ENCODE measurements at places on chromosomes 5 and 9.

DNA sequence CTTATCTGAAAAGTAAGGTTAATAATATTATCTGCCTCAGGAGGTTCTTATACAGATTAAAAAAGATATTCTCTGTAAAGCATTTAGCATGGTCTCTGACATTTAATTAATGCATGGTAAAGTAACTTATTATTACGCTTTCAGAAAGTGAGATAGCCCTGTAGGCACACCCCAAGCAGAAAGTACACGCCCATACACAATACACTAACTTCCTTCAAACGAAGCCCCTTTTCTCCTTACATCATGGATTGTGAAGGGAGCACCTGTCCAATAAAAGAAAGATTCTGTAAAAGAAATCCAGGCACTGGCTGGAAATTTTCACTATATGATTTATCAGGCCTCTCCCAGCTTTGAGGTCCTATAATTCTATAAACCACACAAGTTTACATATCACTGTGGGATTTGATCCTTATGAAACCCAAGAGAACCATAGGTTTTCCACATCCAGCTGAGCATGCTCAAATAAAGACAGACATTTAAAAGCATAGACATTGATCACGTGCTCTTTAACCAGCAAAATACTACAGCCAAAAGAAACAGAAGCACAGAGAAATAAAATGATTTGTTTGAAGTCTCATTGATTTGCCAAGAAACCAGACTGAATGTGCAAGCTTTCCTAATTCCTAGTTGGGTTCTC lies 14.1 kb upstream of the NR3C1 start:
- no peak for DNase-seq

GRCh38 chr5:1883925-1884677 lies 1.4 kb upstream of the IRX4 start:
- no peak for DNase-seq

GRCh38 chr5:141634720-141635119 lies 1.9 kb downstream of the HDAC3 start:
- no peak for DNase-seq

- DNase-seq: no peak
Observed at GRCh38 chr9:34242830-34243229, 64.0 kb downstream of the UBAP1 start.

GRCh38 chr9:88661759-88662158 lies 126.8 kb downstream of the NXNL2 start:
- DNase-seq: no peak

- DNase-seq: no peak
Observed at GRCh38 chr5:7405277-7405676, 9.3 kb downstream of the ADCY2 start.

DNA sequence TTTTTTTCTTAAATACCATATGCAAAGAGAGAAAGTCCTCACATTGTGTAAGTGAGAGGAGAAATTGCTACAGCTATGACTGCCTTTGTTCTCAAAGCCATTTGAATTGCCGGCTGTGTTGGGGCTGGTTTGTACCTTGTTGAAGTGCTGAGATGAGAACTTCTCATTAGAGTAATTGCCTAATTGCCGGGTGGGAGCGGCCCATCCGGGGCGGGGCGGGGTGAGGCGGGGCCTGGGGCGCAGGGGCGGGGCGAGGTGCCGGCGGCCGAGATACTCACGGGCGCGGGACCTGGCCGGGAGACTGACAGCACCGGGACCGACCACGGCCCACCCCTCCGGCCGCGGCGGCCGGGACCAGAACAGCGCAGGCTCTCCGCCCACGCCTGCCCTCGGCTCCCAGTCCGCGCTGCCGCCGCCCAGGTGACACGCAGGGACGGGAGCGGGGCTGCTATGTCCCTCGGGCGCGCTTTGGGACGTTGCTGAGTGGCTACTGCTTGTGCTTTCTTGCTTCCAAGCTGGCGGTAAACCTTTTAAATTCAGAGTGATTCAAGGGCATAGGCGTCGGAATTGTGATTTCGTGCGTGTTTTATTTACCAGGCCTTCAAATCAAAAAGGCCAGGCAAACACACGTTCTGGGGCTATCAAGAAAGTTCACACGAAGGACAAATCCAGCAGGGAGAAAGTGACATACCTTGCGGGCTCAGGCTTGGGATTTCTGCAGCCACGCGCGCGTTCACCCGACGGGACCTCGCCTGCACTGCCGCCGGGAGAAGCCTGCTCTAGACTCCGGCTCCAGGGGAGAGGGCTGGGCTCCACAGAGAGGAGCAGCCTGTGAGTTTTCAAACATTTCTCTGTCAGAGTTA lies 269.1 kb downstream of the FANCC start:
- peak; percentile 37 for DNase-seq

DNA sequence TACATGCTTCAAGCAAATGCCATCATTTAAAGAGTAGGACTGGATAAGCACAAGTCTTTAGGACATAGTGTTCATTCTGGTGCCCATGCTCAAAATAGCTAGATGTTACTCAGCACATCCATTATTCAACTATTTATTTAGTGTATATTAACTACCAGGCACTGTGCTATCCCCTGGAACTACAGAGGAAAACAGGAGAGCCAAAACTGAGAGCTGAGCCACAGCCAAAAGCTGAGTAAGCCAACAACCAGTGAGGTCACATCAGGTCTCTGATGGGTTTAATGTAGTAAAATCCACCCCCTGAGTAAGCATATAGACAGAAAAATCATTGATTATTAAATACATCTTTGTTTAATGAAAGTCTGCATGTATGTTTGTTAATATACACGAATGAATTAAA lies 469.3 kb upstream of the DMAC1 start:
- DNase-seq: no peak

DNA sequence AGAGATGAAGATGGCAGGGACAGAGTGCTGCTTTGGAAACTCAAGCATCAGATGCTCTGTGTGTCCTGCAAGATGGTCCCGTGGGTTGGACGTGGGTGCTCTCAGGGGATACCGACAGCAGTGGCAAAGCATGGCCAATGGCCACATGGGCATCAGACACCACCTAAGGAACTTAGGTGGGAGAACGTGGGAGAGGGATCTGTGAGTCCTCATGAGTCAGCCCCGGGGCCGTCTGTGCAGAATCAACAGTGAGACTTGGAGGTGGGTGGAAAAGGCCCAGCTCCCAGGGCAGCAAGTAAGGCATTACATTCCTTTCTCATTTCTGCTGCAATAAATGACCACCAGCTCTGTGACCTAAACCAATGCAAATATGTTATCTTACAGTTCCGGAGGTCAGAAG lies 77.0 kb downstream of the RAD23B start:
- no peak for DNase-seq

DNA sequence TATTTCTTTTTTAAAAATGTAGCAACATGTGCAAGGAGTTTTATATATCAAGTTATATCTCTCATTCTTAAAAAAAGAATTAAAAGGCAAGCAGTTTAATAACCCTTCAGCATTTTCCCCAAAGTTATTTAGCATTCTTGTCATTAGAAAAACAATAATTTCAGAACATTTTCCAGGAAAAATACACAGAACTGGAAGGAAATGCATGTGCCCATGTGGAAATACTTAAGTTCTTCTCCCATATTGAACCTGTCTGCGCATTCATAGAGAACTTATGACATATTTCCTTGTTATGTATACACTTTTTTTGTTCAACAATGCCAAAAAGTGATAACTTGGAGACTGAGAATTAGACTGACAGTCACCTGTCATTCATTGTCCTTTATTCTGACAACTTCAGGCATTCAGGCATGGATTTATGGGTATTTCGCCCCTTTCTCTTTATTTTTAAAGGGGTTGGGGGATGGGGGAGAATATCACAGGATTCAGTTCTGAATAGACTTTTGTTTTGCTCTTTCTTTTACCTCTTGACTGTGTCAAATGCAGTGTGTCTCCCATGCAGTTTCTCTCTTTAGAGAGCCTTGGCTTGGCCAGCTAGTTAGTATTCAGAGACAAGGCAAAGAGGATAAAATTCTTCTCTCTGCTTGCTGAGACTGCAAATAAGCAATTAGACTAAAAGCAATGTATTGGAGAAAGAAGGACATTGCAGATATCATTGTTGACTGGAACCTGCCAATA lies 701.0 kb downstream of the NR2F1-AS1 start:
- no peak for DNase-seq

DNA sequence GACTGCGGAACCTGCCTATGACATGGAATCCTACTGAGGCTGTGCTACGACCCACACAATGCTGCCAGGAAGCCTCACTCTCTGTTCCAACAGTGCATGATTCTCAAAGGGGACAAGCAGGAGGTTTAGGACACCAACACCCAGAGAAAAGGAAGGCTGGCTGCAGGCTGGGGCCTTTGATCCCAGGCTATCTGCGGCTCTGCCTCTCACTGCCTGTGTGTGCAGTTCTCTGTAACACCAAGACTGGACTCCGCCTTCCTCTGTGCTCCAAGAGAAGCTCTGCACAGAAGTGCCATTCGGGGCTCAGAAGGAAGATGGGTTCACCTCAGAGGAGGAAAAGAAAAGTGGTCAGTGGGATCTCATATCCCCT lies 20.5 kb downstream of the ANKH start:
- DNase-seq: no peak

- peak; percentile 48 for DNase-seq
Observed at GRCh38 chr5:103847060-103847459, 284.5 kb upstream of the NUDT12 start.

- no peak for DNase-seq
Observed at GRCh38 chr5:141478321-141478945, 2.7 kb downstream of the PCDHGC3 start.

- DNase-seq: no peak
Observed at GRCh38 chr9:12849486-12850003, 74.7 kb downstream of the LURAP1L start.

- DNase-seq: no peak
Observed at GRCh38 chr9:24602693-24603352, 57.1 kb upstream of the IZUMO3 start.

DNA sequence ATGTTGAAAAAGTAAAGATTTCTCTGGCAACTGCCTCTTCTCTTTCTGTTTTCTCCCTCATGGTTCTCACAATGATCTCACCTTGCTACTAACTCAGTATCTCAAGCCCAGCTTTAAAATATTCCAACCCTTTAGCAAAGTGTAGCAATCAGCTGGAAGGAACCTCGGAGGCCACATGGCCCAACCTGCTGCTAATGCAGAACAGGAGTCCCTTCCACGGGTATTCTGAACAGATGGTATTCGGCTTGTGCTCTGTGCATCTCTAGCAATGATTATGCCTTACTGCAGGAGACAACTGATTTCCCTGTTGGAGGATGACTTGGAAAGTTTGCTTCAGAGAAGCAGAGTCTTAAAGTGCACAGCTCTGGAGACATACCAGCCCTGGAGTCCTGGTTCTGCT lies 151.8 kb upstream of the PPP1R2B start:
- no peak for DNase-seq

DNA sequence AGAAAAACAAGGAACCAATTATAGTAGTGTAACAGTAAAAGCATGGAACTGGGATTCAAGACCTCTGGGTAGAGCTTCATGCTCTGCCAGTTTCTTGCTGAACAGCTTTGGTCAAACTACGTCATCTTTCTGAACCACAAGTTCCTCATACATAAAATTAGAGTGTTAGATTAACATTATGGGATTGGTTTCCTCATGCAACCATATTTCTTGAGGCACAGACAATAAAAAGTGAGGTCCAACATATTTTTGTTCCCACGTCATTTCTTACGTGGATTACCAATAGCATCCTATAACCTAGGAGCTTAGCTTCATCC lies 354.8 kb downstream of the TMEM232 start:
- peak; percentile 52 for DNase-seq

DNA sequence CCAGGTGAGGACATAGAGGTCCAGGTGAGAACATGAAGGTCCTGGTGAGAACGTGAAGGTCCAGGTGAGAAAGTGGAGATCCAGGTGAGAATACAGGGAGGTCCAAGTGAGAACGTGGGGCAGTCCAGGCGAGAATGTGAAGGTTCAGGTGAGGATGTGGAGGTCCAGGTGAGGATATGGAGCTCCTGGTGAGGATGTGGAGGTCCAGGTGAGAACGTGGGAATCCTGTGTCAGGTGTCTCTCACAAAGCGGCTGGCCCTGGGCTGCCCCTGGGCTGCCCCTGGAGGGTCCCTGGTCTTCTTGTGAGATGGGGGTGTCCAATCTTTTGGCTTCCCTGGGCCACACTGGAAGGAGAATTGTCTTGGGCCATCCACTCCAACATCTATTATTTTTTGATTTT lies 133.4 kb downstream of the MRPL36 start:
- DNase-seq: no peak

DNA sequence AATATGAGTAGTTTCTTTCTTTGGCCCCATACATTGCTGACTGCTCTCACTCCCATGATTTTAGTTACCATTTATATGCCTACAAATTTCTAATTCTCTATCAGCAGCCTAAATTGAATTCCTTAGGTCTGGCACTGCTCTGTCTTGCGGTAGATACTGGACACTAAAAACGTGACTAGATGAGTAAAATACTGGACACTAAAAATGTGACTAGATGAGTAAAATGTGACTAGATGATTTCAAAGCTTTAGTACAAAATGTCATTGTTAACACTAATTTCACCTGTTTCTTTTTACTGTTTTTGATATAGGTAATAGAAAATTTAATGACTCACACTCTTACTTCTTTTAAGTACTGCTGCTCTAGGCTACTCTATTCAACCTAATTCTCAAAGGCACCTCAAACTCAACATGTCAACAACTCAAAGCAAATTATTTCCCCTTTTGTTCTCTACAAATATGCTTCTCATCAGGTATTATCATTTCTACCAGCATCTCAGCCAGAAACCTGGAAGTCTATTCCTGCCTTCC lies 31.4 kb upstream of the GOLGA1 start:
- no peak for DNase-seq

DNA sequence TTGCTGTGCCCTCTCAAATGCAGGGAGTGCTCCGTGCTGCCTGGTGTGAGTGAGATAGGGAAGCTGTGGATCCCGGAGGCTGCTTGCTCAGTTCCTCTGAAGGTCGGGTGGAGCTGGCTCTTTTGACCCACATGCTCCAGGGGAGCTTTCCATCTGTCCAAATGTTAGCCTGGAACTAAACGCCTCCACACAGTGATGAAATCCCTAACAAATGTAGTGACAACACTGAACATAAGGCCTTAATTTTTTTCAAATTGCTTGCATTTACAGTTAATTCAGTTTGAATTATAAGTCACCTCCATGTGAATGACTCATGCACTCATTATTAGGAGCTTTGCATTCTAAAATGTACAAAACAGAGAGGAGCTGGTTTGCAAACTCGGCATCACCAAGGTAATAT lies 27.0 kb downstream of the PRDM6 start:
- DNase-seq: no peak

DNA sequence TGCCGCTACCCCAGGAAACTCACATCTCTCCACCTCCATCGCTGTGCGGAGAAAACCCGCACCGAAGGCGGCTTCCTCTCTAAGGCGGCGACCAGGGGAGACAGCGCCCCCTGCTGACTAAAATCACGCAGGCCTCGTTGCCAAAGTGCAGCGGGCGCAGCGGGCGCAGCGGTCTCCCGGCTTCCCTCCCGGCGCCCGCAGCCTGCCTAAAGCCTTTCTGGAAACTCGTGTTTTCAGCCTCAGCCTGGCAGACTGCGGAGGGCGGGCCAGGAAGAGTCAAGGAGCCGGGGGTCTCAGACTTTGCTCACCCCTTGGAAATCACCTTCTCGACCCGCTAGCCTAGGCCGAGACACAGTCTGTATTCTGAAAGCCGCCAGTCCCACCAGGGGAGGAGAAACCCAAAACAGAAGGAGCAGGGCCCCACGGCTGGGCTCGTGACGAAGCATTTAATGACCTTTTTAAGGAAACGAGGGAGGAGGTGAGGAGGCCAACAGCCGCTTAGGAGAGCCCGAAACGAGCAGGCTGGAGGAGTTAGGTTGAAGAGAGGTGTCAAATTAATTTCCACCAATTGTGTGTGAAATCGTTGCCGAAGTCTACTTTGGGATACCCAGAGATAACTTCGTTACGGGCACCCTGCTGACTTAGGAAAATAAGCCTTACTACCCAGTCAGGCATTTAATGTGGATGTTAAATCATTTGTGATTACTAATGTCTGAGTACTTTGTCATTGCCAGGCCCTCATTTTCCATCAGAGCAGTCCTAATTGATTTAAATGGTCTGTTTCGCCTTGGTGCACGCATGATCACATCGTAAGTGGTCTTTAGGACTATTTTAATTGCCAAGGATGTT lies 7.3 kb upstream of the FOXB2 start:
- no peak for DNase-seq

Measured in RCC 7860 (cell line).